ENCODE measurements at places on chromosomes 13 and 19.

DNA sequence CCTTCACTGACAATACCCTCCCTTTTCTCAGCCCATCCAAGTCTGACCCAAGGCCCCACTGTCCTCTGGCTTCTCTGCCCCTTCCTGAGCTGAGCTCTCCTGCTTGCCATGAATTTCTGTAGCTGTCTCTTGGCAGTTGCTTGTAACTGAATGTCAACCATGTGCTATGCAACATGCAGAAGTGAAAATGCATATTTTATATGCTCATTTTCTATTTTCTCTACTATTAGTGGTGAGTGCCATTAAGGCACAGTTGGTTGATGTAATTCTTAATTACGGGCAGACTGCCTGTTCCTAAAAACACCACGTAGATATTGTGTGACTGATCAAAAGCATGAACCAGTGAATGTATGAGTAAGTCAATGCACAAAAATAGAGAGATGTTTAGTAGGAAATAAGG is 29.6 kb downstream of the TNFSF11 start:
- DNase-seq: no peak

DNA sequence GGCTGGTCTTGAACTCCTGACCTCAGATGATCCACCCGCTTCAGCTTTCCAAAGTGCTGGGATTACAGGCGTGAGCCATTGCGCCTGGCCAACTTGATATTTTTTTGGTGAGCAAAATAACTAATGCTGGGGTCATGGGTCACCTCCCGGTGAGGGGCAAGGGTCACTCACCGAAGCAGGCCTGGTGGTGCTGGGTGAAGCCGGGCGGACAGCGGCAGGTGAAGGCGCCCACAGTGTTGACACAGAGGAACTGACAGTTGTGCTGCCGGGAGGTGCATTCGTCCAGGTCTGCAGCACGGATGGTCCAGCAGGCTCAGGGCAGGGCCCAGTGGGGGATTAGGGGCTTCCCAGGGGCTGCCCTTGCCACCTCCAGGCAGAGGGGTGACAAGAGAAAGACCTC is 28.3 kb downstream of the CCL25 start:
- no peak for DNase-seq

DNA sequence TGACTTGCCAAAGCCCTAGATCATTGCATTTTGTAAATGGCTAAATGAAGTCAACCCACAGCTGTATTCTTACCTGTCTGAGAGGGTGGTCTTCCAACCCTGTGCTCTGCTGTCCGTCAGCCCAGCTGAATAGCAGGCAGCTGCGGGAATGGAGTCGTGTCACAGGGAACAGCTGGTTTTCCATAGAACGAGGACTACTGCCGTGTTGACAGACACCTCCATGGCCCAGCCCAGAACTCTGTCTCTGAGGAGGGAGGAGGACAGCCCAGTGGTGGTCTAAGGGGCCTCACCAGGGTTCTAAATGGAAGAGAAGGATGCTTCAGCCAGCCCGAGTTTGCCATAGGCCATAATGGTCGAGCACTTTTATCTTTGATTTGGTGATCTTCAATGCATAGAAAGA is 110.7 kb downstream of the SLC7A1 start:
- no peak for DNase-seq

DNA sequence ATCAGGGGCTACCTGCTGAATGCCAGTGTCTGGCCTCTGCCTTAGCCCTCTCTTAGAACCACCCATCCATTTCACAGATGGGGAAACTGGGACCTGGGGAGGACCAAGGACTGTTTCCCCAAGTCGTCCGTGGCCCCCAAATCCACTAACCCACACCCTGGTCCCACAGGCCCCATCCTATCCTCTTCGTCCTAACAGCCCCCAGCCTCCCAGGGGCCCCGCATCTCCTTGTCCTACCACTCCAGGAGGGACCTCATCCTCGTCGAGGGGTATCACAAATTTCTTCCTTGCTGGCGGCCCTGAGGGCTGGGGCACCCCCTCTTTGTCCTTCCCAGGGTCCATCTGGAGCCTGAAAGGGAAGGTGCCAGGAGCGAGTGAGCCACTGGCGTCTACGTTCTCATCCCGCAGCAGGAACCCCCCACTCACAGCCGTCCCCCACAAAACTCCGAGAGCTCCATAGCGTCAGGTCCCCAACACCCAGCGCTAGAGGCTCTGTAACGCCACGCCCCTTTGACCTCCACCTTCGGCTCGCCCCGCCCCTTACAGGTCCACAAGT is 606 bp downstream of the ERCC1 start:
- no peak for DNase-seq

- peak; percentile 45 for DNase-seq
These were observed 843 bp downstream of the ANO8 start for GRCh38 chr19:17333611-17334413.

DNA sequence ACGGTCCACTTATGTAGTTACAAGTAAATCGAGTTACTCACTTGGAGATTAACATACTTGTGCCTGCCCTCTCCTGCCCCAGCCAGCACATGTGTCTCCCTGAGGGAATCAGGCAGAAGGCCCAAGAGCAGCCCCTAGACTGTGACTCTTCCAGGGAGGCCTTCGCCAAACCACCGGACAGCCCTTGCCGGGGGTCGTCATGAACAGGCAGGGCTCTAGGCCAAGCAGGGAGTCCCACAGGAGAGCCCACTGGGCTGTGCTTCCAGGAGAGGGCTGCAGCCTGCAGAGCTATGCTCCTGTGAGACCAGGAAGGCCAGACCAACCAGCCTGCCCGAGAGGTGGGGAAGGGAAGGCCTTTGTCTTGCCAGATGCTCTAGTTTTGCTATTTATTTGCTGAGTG is 283.3 kb downstream of the FOXO1 start:
- DNase-seq: no peak

GRCh38 chr19:42023121-42023942 is 29.3 kb upstream of the ATP1A3 start:
- DNase-seq: no peak

GRCh38 chr13:43391036-43391435 is 367.6 kb downstream of the DNAJC15 start:
- DNase-seq: no peak

DNA sequence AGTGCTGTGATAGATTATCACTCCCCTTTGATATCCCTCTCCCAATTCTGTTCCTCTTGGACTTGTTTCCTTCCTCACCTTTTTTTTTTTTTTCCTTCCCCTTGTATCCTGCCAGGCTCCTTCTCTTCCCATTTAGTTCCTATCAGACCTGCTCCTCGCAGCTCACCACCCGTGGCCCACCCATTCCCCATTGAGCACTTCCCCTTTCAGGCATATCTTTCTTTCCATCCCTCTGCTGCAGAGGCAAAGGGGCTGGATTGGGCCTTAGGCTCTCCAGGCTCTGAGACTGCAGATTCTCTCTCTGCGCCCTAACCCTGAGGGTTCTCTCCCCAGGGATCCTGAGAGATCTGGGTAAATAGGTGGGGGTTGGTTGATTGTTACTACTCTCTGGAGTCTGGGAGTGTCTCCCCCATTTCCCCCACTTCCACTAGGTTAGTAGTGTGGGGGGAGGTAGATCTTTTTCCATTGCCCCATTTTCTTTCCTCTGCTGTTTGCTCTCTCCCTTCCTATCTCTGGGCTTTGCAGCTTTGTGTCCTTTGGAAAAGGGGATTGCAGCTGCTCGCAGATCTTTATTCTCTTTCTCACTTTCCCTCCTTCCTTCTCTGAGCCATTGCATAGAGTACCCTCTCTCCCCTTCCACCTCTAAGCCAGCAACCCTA is 2.3 kb downstream of the ARHGAP35 start:
- no peak for DNase-seq

- DNase-seq: no peak
These were observed 244.6 kb downstream of the B3GLCT start for GRCh38 chr13:31444266-31444856.

DNA sequence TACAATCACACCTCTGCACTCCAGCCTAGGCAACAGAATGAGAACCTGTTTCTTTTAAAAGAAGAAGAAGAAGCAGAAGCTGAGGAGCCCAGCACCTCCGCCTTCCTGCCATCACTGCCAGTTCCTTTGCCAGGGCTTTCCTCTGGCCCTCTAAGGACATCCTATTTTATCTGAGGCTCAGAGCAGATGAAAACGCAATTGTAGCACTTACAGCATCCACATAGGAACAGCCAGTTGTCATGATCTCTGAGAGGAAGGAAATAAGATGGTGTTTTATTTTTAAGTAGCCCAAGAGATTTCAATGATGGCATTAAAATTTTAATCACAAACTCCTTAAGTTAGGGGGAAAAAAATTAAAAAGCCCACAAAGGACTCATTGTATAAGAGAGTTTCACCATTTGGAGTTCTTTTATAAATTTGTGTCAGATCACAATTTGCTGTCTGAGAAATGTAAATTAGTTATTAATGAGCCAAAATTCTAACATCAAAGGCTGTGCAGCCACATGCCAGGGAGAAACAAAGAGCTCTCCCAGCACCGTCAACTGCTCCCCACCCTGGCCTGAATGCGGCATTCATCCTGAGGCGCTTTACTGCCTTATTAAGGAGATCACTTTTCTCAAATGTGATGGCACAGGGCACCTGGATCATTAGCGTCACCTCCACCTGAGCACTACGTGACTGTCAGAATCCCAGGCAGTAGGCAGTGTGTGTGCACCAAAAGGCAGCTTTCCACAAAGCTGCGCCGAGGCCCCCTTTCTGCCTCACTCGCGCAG is 393.0 kb downstream of the FOXO1 start:
- no peak for DNase-seq

DNA sequence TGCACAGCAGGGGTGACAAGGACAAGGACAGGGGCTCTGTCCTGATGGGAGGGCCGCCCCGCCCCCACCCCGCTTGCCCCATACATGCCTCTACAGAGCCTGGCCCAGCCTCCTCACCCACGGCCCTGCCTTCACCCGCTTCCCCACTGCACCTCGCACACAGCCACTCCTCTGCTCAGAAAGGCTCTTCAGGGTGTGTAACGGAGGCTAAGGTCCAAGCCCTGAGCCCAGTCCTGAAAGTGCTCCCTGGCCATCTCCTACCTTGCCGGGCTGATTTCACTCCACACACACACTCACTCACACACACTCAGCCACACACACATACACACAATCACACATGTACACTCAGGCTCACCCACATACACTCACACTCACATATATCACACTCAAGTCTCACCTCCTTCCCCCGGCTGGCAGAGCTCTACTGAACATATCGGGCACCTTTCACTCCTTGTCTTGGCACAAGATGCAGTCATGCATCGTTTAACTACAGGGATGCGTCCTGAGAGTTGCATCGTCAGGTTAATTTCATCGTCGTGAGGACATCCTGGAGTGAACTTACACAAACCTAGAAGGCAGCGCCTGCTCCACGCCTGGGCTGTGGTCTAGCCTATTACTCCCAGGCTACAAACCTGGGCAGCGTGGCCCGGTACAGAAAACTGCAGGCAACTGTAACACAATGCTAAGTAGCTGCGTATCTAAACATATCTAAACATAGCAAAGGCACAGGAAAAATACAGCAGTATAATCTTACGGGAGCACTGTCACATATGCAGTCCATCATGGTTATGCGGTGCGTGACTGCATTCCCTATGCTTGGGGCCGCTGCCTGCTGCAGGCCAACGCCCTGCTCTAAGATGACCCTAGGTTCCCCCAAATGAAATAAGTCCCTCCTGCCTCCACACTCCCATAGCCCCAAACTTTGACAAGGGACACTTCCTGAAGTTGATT is 13.1 kb downstream of the EPS15L1 start:
- no peak for DNase-seq

- no peak for DNase-seq
These were observed 57.2 kb downstream of the COG6 start for GRCh38 chr13:39712626-39713025.

DNA sequence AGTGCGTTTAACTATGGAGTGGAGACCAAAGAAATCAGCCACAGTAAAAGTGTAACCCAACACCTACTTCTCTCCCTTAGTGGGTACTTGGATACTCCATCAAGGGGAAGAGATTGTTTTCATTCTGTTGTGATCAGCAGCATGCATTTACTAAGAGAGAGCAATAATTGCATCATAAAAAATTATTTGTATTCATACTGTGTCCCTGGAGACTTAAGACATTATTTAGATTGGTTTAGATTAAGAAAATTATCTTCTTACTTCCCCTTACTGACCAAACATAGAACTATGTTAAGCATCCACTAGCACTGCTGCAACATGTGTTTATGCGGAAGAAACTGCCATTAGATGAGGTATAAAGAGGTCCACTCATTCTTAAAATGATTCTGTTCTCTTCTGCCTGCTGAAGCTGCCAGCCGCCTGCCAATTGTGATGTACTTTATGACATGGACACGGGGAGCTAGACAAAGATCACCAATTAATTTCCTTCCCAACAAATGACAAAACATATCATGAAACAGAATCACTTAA is 738.5 kb downstream of the DIAPH3 start:
- DNase-seq: no peak

- DNase-seq: no peak
These were observed 2.7 kb downstream of the SLC27A1 start for GRCh38 chr19:17473041-17473440.

DNA sequence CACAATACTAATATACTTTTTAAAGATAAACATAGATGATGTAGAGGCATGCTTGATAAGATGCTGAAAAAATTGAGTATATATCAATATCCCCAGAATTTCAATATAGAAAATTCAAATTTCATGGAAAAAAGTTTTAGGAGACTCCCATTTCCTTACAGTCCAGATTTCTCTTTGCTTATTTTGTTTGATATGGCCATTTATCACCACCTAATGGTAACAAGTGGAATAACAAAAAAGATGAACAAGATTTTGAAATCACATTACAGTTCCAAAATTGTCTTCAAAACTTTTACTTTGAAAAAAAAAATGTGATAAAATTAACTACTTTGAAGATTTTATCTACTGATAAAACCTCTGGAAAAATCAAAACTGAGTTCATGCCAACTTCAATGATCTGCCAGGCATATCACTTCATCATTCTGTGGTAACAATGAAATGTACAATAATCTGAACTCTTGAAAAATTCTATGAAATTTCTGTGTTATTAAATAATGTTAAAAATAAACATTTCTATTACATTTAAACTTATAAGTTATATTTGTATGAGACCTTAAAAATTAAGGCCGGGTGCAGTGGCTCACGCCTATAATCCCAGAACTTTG is 17.5 kb downstream of the MIPEP start:
- no peak for DNase-seq

All from activated CD4-positive, CD25-positive, alpha-beta regulatory T cell (primary cell).